ENCODE measurements at places on chromosomes 5 and 9.

- DNase-seq = no peak
Measured at GRCh38 chr9:96109680-96110351, 192.2 kb downstream of the HSD17B3 start.

DNA sequence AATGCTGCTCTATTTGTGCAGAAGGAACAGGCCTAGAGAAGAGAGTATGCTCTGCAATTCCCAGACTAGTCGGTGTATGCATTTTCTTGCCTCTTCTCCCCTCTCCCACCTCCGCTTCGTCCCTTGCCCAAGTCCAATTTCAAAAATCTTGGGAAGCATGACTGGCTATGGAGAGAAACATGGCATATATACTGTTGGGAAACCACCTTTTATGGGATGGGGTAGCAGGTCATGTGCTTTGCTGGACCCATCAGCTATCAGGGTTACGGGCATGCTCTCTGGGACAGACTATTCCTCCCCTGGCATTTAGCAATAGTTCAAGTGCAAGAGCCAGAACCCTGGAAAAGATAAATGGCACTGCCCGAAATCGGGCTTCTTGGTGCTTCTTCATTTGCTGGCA is 12.0 kb downstream of the ISL1 start:
- no peak for DNase-seq

DNA sequence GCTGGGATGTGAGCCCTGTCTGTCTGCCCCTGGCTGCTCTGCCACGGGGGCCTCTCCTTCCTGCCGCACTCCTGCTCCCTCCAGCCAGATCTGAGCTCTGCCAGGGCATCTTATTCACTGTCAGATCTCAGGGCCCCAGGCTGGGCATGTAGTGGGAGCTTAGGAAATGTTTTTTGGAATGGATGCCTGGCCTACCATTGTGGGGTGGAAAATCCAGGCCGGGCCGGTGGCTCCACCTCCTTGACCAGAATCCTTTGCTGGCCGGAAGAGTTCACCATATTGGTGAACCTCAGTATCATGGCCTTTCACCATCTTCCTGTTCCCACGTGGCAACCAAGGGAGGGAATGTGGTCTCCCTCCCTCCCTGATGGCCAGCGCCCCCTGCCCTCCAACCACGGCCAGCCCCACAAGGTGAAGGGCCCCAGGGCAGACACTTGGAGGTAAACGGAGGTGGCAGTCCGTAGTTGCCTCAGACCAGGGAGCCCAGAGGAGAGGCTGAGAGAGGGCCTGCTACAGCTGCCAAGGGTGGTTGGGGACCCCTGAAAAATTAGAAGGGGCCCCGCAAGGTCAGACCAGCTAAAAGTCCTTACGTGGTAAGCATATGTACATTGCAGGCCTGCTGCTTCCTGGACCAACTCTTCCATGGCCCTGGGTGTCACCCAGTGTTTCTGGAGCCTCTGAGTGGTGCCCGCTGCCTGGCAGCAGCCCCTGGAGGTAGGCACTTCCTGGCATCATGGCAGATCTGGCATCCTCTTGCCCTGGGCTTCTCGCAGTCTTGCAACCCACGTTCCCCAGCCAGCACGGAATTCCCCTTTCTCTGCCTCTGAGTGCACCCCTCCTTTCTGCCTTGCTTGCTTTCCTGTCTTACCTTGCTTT is 153.3 kb downstream of the RGS3 start:
- no peak for DNase-seq

- no peak for DNase-seq
Measured at GRCh38 chr5:7105358-7105757, 290.6 kb upstream of the ADCY2 start.

All from hematopoietic multipotent progenitor cell treated with erythropoietin and hydrocortisone succinate and interleukin-3 and kit ligand, for 15 days (in vitro differentiated cells).